ENCODE measurements at places on chromosomes 7 and 10. TPM values are rescaled to one million over a fixed set of nuclear protein-coding genes. Genes with fewer than 3 reads are reported as not detected.

GRCh38 chr7:86130268-86130667, 513.4 kb upstream of the GRM3 start:
- no peak for DNase-seq

GRCh38 chr7:129550693-129551360, 48.5 kb downstream of the SMKR1 start:
- DNase-seq, result no peak

- no peak for DNase-seq
These were observed 11.5 kb downstream of the RGS10 start for GRCh38 chr10:119531067-119531466.

The CEP41 gene
- 16.3 TPM for polyA plus RNA-seq

DNA sequence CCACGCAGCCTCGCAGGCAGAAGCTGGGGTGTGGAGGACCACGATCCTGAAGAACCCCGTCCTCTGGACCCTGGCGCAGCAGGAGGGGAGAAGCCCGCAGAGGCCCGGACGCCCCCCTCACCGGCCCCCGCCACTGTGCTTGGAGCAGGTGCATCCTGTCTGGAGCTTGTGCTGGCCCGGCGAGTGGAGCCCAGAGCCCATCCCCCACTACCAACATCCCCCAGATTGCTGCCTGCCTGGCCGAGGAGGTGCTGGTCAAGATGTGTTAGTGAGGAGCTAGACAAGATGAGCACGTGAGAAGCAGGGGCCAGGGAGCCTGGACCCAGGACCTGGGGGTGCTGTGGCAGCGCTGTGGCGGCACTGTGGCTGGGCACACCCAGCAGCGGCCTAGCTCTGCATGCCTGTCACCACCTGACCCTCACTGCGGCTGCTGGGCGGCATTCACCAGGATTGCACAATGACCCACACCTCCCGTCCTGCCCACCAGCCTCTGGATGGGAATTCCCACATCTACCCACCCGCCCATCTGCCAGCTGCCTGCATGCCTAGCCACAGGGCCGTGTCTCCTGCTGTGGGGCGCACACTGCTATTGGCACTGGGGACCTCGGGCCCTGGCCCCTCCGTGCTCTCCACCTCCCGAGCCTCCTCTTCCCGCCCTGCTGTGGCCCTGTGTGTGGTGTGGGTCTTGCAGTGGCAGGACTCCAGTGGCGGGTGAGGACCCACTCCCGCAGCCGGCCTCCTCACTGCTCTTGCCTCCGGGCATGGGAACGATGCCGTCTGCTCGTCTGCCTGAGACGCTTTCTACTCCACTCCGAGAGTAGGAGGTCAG, 11.8 kb downstream of the GPR146 start:
- no peak for DNase-seq

The AKR1E2 gene
- polyA plus RNA-seq, result not detected

The PON1 gene
- polyA plus RNA-seq, result not detected

- no peak for DNase-seq
These were observed 27.7 kb downstream of the SHOC2 start for GRCh38 chr10:110947061-110947595.

The CYP2C19 gene
- not detected for polyA plus RNA-seq

The PTF1A gene
- not detected for polyA plus RNA-seq

DNA sequence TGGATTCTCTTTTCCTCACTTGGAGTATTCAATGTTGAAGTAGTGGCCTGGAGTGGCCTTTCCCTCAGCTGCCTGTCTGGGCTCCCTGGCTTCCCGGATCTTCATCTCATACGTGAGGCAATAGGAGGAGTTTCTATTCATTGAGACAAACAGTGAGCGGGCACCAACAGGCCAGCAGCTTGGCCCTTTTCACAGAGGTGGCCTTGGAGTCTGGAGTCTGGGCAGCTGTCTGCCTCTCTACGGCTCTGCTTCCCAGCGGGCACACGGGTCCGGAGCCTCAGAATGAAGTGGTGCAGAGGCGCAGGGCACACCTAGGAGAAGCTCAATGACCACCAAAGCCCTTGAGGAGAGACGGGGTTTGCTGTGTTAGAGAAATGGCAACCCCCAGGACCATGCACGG, 169.4 kb downstream of the CCDC3 start:
- no peak for DNase-seq

- DNase-seq, result no peak
These were observed 75.0 kb downstream of the LANCL2 start for GRCh38 chr7:55440040-55440690.

GRCh38 chr10:14163377-14164086, 167.2 kb downstream of the FRMD4A start:
- no peak for DNase-seq

The CRTAC1 gene
- polyA plus RNA-seq, result not detected

DNA sequence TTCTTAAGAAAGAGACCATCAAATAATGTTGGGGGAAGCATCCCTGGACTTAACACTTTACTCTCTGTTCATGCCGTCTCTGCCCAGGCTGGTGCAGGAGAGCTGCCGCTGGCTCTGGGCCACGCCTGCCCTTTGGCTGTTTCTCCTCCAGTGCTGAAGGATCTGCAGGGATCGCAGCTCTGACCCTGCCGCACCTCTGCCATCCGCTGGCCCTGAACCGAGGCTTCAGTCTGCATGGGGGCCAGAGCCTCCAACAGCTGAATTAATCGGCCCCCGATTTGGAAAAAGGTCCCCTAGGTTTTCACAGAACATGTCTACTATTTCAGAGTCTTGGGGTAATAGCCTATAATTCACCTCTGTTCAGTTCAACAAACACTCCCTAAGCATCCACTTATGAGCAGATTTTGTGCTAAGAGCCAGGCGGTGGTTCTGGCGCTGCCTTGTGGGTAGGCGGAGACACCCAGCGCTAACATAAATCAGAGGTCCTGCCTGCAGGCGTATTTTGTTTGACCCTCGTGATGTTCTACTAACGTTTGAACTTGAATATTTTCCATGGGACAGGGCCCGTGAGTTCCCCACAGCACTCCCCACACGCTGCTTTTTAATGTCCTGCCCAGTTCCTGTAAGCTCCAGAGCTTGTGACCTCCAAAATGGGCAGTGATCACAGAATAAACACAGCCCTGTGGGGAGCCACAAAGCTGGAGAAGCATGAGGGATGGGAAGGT, 99.0 kb downstream of the DYNC2I1 start:
- no peak for DNase-seq

The SLC39A12 gene
- polyA plus RNA-seq, result not detected

The DDC gene
- polyA plus RNA-seq, result not detected

DNA sequence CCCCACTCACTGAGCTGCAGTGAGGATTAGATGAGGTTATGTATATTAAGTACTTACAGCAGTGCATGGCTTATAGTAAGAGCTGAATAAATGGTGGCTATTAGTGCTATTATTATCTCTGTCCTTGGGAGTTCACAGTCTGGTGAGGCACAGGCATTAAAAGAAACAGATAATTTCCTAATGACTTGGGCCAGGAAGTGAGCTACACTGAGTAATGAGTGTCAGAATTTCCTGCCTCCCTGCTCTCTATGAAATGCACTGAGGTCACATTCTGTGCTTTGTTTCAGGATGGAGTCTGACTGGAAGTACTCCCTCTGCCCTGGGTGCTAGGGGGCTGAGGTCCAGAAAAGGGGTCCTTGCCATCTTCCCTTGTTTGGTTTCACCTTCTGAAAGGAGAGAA, 48.7 kb upstream of the LOXL4 start:
- DNase-seq, result no peak

- no peak for DNase-seq
These were observed 599.0 kb downstream of the TNS3 start for GRCh38 chr7:46982928-46983327.

- DNase-seq, result peak; percentile 15
These were observed 194.9 kb downstream of the SUGCT start for GRCh38 chr7:40329601-40330153.

GRCh38 chr7:12581897-12582296, 11.4 kb downstream of the SCIN start:
- DNase-seq, result no peak

- peak; percentile 78 for DNase-seq
These were observed 32.5 kb downstream of the OGDH start for GRCh38 chr7:44638611-44639557.

The GSTO2 gene
- polyA plus RNA-seq, result 0.74 TPM

The DLG5 gene
- polyA plus RNA-seq, result 0.17 TPM

DNA sequence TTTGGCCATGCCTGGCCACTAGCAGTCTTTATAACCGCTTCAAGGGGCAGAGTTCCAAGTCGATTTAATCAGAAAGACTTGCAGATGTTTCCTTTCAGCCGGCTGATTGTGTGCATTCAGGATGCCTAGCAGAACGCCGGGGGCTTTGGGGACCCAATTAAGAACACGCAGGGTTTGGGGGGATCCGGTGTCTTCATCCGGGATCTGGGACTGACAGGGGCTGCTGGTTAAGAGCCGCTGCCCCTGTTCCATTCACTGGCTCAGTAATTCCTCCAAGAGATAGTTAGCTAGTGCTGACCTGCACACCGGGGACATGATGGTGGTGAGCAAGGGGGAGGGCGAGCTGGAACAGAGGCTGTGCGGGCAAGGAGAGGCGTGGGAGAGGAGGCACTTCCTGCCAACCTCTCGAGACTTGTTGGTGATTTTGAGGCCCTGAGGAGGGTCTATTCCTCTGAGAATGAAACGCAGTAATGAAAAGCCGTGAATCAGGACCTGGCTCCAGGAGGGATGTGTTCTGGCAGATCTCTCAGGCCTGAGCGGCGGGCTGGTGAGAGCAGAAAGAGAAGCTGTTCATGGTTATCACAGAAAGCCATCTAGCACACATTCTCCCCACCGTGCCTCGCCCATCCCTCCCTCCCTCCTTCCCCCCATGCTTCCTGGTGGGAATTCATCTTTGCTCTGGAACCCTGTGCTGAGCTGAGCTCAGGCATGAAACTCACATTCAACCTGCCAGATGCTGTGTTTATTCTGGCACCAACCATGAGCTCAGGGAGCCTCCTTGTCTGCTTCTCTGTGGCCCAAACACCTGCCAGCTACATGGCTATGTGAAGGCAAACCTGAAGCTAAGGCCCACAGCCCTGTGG, 152.0 kb downstream of the CCDC3 start:
- no peak for DNase-seq

- no peak for DNase-seq
These were observed 65.4 kb downstream of the CELF2 start for GRCh38 chr10:11083051-11083450.

The KEL gene
- not detected for polyA plus RNA-seq

The CARD11 gene
- 11.6 TPM for polyA plus RNA-seq

DNA sequence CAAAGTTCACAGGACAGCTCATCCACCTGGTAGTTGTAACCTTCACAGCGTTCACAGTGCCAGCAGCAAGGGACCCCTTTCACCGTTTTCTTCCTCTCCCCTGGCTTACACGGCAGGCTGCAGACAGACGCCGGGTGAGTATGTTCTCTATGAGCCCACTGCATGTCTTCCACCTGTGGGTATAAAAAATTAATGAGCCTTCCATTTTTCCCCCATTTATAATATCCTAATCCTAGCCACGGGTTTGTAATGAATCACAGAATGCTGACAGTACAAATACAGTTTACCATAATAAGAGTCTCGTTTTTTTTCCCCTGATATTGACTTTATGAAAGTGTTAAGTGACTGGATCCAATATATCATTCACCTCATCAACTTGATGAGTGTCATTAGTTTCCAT, 719.0 kb downstream of the GRM8 start:
- no peak for DNase-seq

The GPER1 gene
- 0.10 TPM for polyA plus RNA-seq

The CALML3 gene
- not detected for polyA plus RNA-seq

DNA sequence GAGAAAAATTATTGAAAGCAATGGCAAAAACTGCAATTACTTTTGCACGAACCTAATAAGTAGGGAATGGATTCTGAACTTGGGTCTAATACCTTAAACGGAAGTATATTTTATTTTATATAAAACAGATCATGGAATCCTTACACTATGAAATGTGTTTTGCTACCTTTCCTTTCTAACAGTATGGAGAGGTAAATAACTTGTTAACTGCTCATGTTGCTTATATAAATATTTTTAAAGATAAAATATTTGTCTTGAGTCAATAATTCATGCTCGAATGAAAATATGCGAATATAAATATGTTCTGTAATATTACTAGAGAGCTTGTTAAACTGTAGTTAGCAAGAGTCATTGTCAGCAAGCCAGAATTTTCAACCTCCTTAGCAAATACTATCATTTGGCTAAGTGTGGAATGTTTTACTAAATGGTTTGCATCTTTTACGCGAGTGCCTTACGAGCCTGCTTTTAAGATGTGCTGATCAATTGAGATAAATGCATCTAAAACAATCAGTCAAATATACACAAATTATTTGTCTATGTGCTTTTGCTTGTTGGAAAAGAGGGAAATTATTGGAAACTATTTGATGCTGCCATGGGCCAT, 5.9 kb downstream of the GNAT3 start:
- no peak for DNase-seq

The LIPJ gene
- not detected for polyA plus RNA-seq

The NAT16 gene
- not detected for polyA plus RNA-seq
